ENCODE measurements at places on chromosomes 13 and 19. TPM values are rescaled to one million over a fixed set of nuclear protein-coding genes. Genes with fewer than 3 reads are reported as not detected.

The ZSCAN22 gene
- total RNA-seq: 4.1 TPM

The KLK12 gene
- not detected for total RNA-seq

The KLK3 gene
- total RNA-seq: not detected

The MEIS3 gene
- 14.5 TPM for total RNA-seq

The FCAR gene
- total RNA-seq: not detected

The KASH5 gene
- total RNA-seq: not detected

Data from fibroblast of the aortic adventitia (primary cell).